ENCODE measurements at places on chromosomes 6 and 20.

DNA sequence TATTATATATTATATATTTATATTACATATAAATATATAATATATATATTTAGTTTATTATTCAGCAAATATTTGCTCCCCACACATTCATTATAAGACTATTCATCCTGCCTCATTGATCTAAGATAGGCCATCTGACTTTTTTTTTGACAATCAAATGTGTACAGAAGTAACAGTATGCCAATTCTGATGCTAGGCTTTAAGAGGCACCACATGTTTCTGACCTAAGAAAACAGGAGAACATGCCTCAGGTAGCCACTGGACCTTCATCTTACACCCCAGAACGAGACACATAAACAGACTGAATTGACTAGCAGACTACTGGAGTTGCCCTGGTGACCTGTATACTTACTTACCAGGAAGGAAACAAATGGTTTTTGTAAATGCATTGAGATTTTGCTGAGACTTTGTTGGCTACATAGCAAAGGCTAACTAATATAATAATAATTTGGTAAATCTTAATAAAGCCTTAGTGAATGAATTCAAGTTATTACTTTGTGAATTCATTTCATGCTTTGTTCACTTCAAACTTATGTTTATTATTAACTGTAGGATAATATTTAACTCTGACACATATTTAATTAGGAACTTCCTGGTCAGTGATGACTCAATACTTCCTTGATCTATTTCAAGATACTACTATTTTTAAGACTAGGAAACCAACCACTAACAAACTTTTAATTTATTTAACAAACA is 13.4 kb upstream of the MYO6 start:
- peak; percentile 37 for DNase-seq

GRCh38 chr20:63167918-63168520 is 47.9 kb downstream of the YTHDF1 start:
- no peak for DNase-seq

GRCh38 chr6:31352683-31353383 is 4.1 kb downstream of the HLA-B start:
- no peak for DNase-seq

- no peak for DNase-seq
These were observed 60.0 kb upstream of the EZR start for GRCh38 chr6:158879180-158879579.

GRCh38 chr6:111068866-111069234 is 18.5 kb upstream of the SLC16A10 start:
- no peak for DNase-seq

DNA sequence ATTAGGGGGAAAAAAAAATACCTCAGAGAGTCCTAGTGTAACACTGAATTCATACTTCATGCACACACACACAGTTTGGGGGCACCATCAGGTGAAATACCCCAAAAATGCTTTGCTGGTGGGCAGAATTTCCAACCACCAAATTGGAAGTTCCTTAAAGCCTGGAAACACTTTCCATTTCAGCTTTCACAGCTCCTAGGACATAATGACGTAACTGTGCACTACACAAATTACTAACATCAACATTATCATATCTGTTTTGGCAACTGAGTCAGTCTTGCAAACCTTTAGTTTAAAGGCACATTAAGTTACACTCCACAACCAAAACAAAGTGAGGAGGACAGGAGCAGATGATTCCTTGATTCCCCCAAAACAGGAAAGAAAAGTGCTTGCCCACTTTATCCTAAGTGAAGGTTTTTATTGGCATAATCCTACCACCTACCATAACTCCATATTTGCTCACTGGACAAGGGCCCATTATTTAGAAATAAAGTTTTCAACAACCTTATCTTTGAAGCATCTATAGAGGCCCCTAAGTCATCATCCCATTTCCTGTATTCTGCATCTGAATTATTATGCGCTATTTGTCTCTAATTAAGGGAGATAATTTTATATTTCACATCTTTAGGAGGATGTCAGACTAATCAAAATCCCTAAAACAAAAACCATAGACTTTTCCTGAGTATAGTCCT is 3.4 kb downstream of the MBOAT1 start:
- DNase-seq: no peak

DNA sequence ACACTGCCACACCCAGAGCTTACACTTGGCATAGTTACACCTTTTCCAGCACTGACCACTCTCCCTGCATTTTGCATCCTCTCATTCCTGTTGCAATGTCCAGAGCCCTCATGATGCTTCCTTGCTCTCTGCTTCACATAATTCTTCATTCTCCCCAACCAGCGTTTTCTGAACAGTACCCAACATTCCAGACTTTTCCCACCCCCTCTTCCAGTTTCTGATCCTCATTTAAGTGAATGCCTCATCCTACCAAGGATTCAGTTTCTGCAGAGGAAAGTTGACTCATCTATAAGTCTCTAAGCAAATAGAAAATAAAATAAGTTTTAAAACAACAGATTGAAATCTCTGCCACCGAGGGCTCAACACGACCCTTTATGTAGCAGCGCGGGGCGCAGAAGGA is 321.3 kb upstream of the TCF21 start:
- peak; percentile 40 for DNase-seq

- no peak for DNase-seq
These were observed 422.1 kb downstream of the EPM2A start for GRCh38 chr6:145313041-145313855.

DNA sequence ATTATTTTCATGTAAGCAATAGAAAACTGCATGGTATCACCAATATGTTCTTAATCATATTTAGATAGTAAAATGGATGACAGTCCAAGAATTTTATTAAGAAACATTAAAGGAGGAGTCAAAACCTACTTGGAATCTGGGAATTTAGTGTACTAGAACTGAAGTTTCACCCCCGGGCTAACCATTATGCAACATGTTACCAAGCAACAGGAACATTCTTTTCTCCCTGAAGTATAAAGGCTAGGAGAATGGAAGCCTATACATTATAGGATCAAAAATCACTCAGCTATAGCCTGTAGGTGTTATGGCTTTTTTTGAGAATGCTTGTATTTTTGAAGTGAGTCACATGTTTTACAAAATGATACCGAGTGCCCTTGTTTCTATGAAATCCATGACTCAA is 538.3 kb downstream of the GRIK2 start:
- no peak for DNase-seq

- DNase-seq: no peak
These were observed 27.3 kb downstream of the RNF182 start for GRCh38 chr6:13952101-13952500.

DNA sequence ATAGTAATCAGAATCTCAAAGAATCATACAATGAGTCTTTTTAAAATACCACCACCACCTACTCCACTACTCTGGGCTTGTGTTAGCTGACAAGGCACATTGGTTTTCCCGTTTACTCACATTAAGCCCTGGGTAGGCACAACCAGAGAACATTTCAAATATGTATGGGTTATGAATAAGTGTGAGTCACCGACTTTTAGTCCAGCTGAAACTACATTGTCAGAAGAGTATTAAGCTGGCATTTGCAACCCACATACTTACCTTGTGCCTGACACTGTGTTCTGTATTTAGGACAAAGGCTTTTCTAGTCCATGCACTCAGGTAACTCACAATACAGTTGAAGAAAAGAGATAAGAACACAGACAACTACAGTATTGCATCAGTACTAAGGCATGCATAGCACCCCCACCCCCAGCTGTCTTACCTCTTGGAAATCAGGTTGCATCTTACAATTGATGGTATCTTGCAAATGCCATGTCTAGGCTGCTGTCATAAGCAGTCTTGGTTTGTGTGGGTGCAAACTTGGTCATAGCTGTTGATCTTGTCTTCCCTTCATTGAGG is 40.3 kb upstream of the AHI1 start:
- peak; percentile 38 for DNase-seq
